Cardiac septum (tissue), 1 donor: ENCODE measurements at places on chromosomes 1 and 21. TPM values are rescaled to one million over a fixed set of nuclear protein-coding genes. Genes with fewer than 3 reads are reported as not detected.

The OLFM3 gene
- total RNA-seq, result not detected

The NBPF20 gene
- 1.2 TPM for total RNA-seq

GRCh38 chr1:193569096-193569982 is 382.9 kb upstream of the B3GALT2 start:
- no peak for DNase-seq

DNA sequence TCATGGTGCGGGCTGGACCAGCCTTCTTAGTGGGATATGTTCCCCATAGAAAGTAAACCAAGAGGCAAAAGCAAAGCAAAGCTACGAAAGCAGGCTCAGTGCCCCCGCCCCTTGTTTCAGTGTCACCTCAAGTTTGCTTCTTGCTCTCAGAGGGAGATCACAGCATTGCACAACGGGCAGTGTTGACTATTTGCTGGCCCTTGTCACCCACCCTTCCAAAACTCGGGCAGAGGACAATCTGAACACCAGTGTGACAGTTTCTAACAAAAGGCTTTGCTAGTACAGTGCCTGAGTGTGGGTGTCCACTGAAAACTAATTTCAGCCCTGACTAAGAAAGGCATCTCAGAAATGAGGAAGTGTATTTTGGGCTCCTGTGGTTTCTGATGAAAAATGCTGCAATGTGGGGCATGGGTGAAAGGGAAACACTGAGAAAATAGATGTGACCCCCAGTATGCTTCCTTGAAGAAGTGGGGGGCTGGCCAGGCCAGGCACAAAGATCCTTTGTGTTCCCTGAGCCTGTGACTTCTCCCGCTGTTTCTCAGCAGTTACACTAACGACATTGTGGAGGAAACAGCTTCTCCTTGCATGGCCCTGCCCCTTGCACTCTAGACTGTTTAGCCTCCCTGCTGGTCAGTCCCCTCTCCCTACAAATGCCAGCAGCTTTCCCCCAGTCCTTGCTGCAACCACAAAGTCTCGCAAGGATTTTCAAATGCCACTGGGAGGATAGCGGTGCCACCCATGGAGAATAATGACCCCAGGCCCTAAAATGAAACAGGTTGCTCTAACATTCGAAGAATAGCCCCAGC is 33.3 kb upstream of the KCNE1 start:
- DNase-seq, result no peak

- DNase-seq, result no peak
Observed at GRCh38 chr1:220370041-220370700, 97.9 kb upstream of the RAB3GAP2 start.

The TNNT2 gene
- total RNA-seq, result 8,017 TPM

The FMO5 gene
- total RNA-seq, result 0.62 TPM

DNA sequence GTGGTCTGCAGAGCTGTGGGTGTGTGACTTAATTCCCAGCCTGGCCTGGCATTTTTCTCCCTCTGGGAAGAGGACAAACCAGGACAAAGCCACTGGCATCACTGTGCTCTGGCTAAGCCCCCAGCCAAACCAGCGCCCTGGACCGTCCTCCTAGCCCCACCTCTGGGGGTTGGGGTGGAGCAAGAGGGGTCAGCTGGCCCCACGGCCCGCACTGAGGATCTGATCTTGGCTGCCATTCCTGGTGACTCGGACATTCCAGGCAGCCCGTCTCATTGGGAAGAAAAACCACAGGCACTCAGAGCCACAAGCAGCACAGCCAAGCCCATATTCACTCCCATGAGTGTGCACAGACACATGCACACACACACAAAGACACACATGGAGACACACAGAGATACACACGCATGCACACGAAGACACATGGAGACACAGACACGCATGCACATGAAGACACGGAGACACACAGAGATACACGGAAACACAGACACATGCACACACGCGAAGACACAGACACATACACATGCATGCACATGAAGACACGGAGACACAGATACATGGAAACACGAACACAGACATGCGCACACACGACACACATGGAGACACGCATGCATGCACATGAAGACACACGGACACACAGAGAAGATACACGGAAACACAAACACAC is 2.3 kb upstream of the MXRA8 start:
- peak; percentile 82 for DNase-seq

GRCh38 chr1:100670083-100670482 is 49.5 kb upstream of the VCAM1 start:
- no peak for DNase-seq

The CD1B gene
- not detected for total RNA-seq

The KRTAP21-2 gene
- total RNA-seq, result not detected

- DNase-seq, result no peak
Observed at GRCh38 chr1:87673748-87674147, 345.1 kb downstream of the LMO4 start.

GRCh38 chr21:21233051-21233450 is 234.8 kb downstream of the NCAM2 start:
- no peak for DNase-seq

The TRIM46 gene
- not detected for total RNA-seq

The RORC gene
- 5.9 TPM for total RNA-seq

GRCh38 chr1:119611701-119612113 is 36.4 kb downstream of the ZNF697 start:
- peak; percentile 86 for DNase-seq

GRCh38 chr1:167676205-167676915 is 45.4 kb upstream of the MPZL1 start:
- DNase-seq, result no peak
